ENCODE measurements at places on chromosomes 6 and 20.

DNA sequence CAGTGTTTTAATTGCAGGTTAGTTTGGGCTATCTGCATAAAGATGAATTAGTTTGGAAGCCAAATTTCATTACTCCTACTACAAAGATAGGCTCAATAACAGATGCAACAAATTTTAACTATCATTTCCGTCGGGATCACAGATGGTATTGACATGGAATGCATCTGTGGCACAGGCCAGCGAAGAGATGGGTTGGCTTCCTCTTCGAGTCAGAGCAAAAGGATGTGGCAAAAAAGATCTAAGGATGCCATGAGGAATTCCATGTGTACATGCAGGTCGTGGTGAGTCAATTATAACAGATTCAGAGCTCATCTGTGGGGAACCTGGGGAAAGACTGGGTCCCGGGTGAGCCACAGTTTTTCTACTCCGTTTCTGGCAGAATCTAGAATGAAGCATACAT lies 83.0 kb upstream of the CITED2 start:
- no peak for DNase-seq

GRCh38 chr6:170110201-170111140 lies 180.4 kb downstream of the DLL1 start:
- peak; percentile 48 for DNase-seq

DNA sequence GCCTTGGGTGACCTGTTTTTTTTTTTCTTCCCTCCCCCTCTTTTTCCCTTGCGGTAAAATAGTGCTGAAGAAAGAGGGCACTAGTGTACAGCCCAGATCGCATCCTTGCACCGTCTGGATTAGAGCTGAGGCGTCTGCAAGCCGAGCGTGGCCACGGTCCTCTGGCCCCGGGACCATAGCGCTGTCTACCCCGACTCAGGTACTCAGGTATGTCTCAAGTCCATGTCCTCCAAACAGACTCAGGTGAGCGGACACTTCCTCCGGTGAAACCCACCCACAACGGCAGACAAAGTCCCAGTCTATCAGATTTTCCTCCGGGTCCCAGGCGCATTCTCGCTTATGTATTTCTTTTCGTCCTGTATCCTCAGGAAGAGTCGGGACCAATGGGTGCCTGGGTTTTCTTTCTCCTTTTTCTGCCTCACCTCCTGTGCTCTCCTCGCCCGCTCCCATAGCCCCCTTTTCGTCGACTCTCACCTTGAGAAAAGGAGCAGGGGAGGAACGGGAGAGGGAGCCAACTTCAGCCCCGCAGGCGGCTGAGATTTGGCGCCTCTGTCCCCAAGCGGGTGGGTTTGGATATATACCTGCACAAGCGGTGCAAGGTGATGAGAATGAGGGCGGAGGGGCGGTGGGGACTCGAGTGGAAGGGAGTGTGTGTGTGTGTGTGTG lies 1.1 kb upstream of the GRM1 start:
- no peak for DNase-seq

GRCh38 chr20:46799781-46800408 lies 90.4 kb downstream of the SLC2A10 start:
- peak; percentile 29 for DNase-seq

- DNase-seq: no peak
These were observed 149.9 kb downstream of the MYB start for GRCh38 chr6:135331002-135331401.

DNA sequence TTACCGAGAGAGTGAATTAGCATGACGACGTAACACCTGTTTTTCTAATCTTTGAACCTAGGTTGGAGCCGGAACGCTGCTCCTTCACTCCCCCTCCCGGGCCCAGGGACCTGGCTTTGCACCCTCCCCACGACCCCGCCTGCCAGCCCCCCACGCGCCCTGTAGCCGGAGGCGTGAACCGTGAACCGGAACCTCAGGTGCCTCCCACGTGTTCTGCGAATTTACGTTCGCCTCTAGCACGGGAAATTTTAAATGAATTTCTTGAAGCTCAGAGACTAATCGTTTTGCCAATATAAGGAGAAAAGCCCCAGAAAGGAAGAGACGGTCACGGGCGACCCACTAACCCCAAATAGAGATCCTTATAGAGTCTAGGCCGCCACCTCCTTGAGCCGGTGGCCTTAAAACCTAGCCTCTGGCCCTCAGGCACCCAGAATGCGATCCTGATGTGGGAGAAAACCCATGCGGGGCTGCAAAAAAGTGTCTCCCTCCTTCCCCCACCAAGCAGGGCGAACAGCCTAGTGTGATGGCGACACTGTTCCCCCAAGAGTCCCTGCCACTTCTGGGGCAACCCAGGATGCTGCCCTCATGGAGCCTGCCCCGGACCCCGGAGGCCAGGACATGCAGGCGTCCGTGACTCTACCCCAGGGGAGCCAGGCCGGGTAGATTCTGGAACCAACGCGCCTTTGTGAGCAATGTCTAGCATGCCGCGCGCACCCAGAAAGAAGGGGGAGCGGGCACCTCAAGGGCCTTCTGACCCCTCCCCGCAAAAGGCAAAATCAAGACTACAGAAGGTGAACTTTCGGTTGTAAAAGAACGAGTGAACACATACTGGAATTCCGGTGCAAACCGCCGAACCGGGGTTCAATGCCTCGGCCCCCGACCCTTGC lies 2.7 kb upstream of the SIM1 start:
- DNase-seq: no peak
